Astrocyte of the hippocampus (primary cell): ENCODE measurements at places on chromosomes 4 and X.

GRCh38 chr4:94536049-94536448, 84.3 kb downstream of the PDLIM5 start:
- no peak for DNase-seq

GRCh38 chr4:1285151-1285789, 4.4 kb upstream of the MAEA start:
- no peak for DNase-seq

- DNase-seq = peak; percentile 33
These were observed 224.2 kb downstream of the DMD start for GRCh38 chrX:32987142-32987541.

GRCh38 chr4:140351093-140352075, 22.1 kb upstream of the SCOC start:
- no peak for DNase-seq

DNA sequence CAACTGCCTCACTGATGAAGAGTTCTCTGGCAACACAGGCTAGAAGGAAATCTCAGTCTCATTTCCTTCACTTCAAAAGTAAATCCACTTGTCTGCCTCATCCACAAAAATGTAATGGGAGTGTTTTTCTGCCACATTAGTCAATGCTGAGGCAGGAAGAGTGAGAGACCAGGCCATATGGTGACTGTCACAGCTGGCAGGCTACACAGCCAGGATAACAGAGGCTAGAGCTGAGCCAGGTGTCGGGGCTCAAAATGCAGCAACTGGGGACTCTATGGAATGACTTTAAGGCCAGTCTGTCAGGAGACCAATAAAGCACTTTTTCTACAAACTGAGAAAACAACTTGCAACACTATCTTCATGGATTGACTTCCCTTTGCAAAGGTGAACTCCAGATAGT, 204.2 kb downstream of the GPC3 start:
- no peak for DNase-seq

GRCh38 chr4:126775485-126776106, 857.2 kb upstream of the INTU start:
- DNase-seq = no peak

DNA sequence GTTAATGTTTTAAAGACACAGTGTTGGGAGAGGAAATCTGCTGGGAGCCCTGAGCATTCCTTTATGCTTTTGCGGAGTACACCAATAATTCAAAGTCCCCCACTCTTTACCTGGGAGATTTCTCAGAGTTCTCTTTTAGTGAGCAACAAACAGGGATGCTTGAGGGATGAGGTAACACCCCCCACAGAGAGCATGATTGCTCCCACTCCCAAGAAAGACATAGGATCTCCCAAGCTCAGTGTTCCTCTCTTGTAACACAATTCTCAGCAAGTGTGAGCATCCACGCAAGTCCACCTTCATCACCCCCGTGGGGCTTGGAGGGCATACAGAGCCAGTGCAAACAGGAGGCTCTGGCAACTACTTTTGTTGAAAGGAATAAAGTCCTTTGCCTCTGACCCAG, 36.1 kb downstream of the GSPT2 start:
- peak; percentile 16 for DNase-seq

DNA sequence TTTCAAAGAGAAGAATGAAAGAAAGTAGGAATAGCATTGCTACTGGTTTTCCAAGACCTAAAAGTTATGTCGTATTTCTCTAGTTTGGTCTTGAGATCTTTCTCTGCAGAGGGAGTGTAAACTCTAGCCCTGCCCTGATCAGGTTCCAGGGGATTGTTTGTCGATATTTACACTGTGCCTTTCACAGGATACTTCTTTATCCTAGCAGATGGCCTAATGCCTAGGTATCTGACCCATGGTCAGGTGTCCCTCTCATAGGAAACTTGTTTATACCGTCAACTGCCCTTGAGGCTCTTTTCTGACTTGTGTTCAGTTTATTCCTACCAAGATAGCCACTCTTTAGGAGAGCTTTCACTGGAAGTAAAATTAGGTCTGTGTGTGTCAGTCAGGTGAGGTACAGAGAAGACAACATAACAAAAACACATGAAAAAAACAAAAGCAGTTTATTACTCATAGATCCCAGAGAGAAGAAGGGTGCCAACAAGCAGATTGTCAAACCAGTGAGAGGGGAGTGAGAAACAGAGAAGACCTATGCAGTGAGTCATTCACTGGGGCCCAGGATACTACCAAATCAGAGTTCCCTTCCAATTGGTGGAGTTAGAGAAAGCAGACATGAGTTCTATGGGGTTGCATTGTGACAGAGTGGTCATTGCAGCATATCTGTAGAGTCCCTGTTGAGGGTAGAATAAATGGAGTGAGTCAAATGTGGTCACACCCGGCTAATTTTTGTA, 40.6 kb upstream of the THOC2 start:
- DNase-seq = no peak

- no peak for DNase-seq
These were observed 8.2 kb downstream of the GSX2 start for GRCh38 chr4:54107951-54108748.

DNA sequence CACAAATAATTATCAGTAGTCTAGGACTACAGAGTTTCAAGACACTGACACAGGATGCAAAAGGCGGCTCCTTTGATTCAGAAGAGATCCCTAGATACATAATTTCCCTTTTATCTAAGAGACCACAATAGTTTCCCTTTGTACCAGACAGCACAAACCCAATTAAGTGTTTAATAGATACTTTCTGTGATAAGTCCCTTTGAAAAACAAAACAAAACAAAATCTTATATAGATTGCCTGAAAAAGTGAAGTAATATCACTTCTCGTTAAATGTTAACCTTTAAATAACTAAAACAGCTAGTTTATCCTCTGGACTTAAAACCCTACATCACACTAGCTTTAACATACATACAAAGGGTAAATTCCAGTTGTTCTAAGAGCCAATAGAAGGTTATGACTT, 49.9 kb downstream of the APBB2 start:
- no peak for DNase-seq

DNA sequence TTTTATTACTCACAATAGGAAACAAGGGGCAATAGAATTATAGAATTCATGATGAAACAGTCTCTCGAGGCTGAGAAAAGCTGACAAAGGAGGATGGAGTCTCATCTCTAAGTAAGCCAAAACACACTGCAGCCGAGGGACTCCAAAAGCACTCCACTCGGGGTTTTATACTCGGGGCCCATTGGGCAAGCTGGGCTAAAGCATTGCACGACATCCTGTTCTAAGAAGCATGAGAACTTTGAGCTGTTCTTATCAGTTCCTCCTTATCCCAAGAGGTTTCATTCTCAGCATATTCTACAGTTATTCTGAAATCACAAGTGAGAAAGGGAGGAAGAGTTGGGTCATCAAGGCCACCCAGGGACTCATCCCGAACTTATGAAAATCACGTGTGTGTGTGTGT, 1475.5 kb downstream of the PCDH18 start:
- no peak for DNase-seq

- DNase-seq = no peak
These were observed 238.8 kb upstream of the GRIA3 start for GRCh38 chrX:122945328-122945727.

- no peak for DNase-seq
These were observed 760.2 kb upstream of the AADAT start for GRCh38 chr4:170849969-170850368.

- DNase-seq = no peak
These were observed 2.9 kb upstream of the ATOH1 start for GRCh38 chr4:93825551-93826216.

DNA sequence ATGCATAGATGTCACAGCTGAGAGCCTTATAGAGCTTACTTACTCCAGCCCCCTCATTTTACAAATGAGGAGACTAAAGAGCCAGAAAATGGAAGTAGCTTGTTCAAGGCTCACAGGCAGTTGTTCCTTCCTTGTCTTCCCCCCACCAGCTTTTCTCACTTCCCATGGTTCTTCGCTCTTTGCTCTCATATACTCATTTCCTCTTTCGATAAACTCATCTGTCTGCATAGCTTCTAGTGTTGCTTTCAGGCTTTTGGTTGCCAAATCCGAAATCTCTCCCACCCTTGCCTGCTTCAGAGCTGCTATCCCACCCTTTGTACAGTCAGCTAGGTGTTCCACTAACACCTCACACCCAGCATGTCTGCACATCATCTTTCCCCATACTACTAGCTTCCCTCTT, 25.0 kb upstream of the GJB1 start:
- no peak for DNase-seq

DNA sequence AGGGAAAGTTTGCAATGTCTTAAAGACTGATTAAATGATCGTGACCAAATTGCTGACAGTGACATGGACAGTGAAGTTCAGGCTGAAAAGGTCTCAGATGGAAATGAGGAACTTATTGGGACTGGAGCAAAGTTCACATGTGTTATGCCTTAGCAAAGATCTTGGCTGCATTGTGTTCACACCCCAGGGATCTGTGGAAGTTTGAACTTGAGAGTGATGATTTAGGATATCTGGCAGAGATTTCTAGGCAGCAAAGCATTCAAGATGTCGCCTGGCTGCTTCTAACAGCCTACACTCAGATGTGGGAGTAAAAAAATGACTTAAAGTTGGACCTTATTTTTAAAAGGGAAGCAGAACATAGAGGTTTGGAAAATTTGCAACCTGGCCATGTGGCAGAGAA, 21.4 kb downstream of the SCARB2 start:
- DNase-seq = no peak

GRCh38 chr4:149140841-149141240, 674.8 kb downstream of the IQCM start:
- DNase-seq = no peak

DNA sequence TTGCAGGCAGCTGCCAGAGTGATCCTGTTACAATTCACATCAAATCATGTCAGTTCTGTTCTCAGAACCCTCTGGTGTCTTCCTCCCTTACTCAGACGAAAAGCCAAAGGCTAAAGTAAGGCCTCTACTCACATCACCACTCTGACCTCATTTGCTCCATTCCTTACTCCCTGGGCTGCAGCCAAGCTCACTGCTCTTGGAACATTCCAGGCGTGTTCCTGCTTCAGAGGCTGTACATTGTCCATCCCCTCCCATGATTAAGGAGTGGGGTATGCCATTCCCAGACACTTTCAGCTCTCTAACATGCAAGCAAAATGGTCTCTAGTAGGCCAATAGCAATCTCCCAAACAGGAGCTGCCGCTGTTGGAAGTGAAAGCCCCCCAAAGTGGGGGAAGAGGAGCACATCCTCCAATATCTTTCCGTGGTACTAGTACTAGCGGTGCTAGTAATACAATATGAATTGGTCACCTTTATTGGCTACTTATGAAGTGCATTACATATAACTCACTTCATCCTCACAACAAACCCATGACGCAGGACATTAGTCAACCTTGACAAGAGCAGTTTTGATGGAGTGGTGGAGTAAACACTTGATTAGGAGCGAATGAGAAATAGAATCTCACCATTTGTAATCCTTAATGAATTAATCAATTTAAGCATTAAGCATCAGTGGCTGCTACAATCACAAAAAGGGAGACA, 15.0 kb downstream of the GAB3 start:
- DNase-seq = peak; percentile 90

DNA sequence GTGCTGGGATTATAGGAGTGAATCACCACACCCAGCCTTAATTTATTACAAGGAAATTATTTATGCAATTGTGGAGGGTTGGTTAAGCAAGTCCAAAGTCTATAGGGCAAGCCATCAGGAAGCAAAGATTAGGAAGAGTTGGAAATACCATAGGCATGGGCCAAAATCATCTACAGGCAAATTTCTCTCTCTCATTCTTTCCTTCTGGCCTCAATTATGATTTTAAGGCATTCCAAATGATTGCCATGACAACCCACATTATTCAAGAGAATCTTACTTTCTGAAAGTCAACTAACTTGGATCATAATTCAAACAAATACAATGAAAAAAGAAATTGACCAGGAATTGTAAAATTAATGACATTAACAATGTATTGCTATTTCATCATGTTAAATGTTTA, 400.8 kb downstream of the GPM6A start:
- DNase-seq = no peak

DNA sequence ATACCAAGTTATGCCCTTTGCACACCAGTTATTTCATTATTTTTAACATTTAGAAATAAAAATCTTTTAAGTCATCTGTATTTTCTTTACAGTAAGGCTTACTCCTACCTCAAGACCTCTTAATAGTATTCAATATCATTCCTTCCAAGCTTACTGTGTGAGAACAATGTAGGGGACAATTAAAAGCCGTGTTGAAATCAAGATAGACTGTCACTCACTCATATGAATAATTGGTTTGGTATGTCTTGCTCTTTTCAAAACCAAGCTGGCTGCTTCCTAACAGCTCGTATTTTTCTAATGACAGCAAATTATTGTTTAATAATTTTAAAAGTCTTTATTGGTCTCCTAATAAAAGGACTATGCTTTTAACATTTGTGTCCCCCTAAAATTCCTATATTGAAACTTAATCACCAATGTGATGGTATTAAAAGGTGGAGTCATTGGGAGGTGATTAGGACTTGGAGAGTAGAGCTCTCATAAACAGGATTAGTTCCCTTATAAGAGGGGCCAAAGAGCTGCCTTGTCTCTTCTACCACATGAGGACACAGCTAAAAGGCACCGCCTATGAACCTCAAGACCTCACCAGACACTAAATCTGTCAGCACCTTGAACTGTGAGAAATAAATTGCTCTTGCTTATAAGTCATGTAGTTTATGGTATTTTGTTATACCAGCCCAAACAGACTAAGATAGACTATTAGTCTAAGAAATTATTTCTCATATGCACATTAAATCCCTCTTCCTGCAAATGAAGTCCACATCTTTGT, 4.1 kb downstream of the ABCB7 start:
- peak; percentile 38 for DNase-seq

- DNase-seq = no peak
These were observed 18.5 kb downstream of the SPATA18 start for GRCh38 chr4:52069571-52069970.

DNA sequence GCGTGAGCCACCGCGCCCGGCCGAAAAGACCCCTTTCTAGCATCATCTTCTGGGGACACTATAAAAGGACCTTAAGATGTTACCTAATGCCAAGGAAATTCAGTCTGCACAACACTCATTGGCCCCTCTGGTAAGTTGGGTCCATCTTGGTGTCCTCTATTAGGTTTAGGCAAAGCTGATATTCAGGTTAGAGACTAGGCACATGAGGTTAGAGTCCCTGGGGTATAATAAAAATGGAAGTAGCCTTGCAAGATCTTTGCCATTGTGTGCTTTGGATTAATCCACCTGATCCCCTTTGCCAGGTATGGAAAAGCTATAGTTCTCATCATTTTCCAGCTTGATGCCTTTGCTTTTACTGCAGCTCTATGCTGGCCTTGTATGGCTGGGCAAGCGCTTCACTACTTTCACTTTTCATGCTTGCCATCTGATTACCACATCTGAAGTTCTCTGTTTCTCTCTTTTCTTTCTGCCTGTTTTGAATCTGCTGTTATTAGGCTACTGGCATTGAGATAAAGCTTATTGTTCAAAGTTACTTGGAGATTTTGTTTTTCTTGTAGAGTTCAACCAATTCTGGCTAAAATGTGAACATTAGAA, 5.4 kb upstream of the ADH4 start:
- no peak for DNase-seq
